Endodermal cell (in vitro differentiated cells): ENCODE measurements at places on chromosomes 2 and 18. TPM values are rescaled to one million over a fixed set of nuclear protein-coding genes. Genes with fewer than 3 reads are reported as not detected.

DNA sequence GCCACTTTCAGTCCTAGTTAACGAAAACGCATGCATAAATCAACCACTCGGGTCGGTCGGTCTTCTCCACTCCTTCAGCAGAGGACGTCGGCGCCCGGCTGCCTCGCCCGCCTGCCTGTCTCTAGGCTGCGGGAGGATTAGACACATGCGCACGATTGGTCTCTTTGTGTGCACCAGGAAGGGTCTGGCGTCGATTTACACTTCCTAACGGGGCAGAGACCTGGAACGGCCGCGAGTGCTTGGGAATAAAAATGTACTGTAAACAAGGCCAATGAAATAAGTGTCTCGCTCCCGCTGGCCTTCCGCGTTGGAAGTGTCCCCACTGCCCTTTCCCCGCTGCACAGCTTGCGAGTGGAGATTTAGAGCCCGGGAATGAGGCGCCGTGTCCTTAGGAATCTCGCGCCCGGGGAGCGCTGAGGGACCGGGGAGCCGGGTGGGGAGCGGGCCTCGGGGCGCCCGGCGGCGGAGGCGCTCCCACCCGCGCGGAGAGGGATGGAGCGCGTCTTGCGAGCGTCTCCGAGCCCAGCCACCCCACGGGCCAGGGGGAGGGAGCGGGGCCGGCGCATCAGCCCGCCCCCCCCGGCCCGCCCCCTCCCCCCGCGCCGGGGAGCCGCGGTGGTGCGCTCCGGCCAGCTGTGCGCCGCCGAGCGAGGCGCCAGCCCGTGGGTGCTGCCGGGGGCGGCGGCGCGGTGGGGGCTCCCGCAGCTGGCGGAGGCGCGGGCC lies at the start of gene DOK6:
Gene DOK6, plus strand, starts transcription at position 636 of the 723 bp plus-strand sequence.
- peak; percentile 86 for DNase-seq

GRCh38 chr2:182866461-182867406 lies at the start of gene FRZB:
Gene FRZB (minus strand): TSS chr2:182866637. CDS start chr2:182866552, 85 bp downstream.
- peak; percentile 88 for DNase-seq

DNA sequence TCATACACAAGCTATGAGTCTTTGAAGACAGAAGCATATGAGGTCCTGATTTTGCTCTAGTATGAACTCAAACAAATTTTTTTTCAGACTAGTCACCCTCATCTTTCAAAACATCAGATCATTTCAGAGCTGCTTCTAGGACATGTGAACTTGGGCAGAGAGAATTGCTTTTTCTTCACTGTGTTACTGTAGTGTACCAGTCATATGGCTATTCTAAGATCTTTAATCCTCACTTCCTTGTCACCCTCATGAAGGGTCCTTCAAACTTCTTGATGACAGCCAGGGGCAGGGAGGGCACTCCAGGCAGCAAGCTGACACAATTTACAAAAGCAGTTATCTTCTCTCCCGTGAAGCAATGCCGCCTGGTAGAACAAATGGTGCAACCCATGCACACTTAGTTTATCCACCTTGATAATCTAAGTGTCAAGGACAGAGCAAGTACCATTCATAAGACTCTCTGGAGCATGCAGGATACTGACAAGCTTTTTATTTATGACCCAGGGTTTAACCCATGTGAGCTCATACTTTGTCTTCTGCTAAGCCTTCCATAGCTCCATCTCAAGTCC lies 200.6 kb downstream of the DPP10 start:
- no peak for DNase-seq

DNA sequence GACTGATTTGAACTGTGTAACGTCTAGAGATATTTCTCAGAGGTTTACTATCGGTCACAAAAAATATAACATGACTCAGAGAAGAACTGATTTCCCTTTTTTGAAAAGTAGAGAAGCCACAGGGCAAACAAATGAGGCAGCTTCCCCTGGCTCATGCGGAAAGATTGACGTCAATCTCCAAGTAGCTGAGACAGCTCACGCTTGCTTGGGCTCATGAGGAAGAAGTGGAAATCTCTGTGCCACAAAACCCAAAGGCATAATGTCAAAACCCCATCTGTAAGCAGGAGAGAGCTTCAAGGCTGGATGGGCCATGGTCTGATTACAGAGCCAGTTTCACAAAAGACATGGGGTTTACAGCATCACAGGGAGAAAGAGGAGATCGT lies 188.1 kb downstream of the ARL4C start:
- no peak for DNase-seq

GRCh38 chr2:204706939-204707338 lies 161.7 kb downstream of the PARD3B start:
- no peak for DNase-seq

- no peak for DNase-seq
Observed at GRCh38 chr2:162769066-162769465, 69.5 kb downstream of the KCNH7 start.

DNA sequence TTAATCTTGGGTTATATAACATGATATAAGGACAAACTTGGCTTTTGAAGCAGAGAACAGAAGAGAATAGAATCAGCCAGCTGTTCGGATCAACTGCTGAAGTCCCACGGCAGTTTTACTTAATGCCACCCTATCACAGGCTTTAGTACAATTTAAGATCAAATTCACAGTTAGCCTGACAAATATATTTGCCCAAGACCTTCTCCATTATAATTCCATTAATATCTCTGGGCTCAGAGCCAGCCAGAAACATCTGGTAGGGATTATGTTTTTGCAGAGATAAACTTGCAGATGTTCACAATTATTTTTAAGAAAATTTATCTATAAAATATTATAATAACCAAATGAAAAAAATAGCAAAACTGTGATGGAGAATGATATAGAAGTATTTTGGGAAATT lies 381.4 kb downstream of the RAD51AP2 start:
- no peak for DNase-seq

GRCh38 chr2:40955635-40956034 lies 503.7 kb upstream of the SLC8A1 start:
- no peak for DNase-seq

DNA sequence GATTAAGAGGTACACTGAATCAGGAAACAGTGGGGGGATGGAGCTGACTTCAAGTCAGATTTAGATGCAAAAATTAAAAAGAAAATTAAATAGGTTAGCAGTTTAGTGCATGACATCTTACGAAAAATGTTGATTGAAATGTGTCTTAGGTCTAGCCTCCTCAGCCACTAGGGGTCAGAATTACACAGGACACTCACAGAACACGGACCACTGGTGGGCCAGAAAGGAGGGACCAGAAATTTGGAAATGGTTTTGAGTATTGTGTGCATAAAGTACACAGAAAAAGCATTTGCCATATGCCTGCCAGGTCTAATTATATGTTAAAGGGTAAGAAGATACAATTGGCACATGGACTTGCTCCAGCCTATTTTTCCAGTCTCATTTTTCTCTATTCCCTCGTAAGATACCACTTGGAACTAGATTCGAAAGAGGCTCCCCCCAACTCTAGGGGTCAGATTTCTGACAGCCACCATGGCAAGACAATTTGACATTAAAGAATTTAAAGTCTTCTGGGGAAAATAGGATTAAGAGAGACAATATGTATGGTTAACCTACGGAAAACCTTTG lies 550.2 kb upstream of the SETBP1 start:
- peak; percentile 72 for DNase-seq

DNA sequence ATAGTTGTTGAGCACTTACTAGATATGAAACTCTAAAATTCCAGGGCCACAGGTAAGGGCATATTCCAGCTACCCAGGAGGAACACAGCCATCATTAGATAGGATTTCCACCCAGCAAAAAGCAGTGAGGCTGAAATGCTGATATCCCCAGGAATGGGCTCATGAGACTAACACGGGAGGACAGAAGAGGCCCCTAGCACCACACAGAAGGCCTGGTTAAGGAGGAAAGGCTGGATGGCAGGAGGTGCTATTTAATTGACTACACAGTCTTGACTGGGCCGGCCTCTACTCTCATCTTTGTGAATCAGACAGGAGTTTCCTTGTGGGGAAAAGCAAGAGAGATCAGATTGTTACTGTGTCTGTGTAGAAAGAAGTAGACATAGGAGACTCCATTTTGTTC lies 61.7 kb downstream of the MRPL35 start:
- peak; percentile 17 for DNase-seq

- DNase-seq = peak; percentile 36
Observed at GRCh38 chr2:10255189-10256030, 47.3 kb upstream of the HPCAL1 start.

- DNase-seq = peak; percentile 41
Observed at GRCh38 chr2:232891621-232892071, 21.6 kb downstream of the SNORC start.

- DNase-seq = no peak
Observed at GRCh38 chr2:221486106-221486505, 86.0 kb downstream of the EPHA4 start.

DNA sequence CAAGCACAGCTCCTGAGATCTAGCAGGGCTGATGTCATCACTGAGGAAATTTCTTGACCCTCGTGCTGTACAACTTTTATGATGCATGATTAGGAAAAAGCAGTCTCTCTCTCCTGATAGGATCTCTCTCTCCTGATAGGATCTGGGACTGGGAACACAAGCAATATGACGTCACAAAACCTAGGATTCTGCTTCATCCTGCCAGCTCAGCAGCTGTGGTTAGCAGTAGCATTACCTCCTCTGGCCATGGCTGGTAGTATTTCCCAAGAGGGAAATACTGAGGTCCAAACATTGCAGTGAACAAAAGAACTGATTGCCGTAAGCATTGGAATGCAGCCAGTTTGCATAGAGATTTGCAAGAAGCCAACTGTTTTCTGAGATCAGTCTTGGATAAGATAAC lies 521.2 kb upstream of the POU3F3 start:
- DNase-seq = peak; percentile 51

DNA sequence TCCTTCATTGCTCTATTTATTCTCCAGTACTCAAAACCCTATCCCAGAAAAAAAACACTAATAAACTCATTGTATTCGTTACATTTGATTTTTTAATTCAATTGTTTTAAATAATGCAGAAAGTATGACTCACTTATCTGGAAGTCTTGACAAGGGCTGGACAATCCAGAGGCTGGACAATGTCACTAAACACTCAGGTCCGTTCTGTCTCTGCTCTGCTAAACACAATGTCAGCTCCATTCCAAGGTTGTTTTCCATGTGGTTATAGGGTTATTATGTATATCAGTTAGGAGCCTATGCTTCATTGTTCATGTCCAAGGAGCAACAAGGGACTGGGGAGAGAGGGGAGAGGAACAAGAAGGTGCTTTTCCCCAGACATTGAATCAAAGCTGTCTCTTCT lies 125.5 kb downstream of the IRS1 start:
- DNase-seq = no peak

DNA sequence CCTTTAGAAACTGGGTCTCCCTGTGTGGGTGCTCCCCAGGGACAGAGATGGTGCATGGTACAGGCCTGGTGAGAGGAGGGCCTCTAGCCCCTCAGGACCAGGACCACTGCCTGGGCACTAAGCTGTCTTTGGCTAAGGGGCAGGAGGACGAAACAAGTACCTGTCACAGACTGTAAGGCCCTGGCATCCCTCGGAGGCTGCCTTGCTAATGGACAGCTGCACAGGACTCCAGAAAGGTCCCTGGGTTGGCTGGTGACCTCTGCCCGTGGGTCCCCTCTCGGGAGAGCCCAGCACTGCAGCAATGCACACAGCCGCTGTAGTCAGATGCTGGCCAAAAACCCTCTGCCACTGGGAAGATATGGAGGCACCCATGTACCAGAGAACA lies 14.3 kb downstream of the HS6ST1 start:
- DNase-seq = no peak

MREG gene
- 7.8 to 17.2 TPM (median 13.0 TPM) in 3 replicates for total RNA-seq

MORN2 gene
- total RNA-seq = 23.1 to 27.5 TPM (median 26.5 TPM) in 3 replicates

RMC1 gene
- total RNA-seq = 8.6 to 19.1 TPM (median 16.9 TPM) in 3 replicates

LIPG gene
- total RNA-seq = 5.0 and 6.7 TPM in 2 replicates

MAP3K2 gene
- total RNA-seq = 26.0 and 27.9 TPM in 2 replicates

GEN1 gene
- total RNA-seq = 6.7 to 34.5 TPM (median 30.5 TPM) in 3 replicates

DNAJB2 gene
- 58.8 to 275 TPM (median 61.9 TPM) in 3 replicates for total RNA-seq

SLC4A3 gene
- 13.4 to 15.8 TPM (median 13.8 TPM) in 3 replicates for total RNA-seq

LRRTM1 gene
- 7.8 to 11.3 TPM (median 9.2 TPM) in 3 replicates for total RNA-seq

CLASP1 gene
- 84.2 to 106 TPM (median 88.3 TPM) in 3 replicates for total RNA-seq
